ENCODE measurements at places on chromosomes 6 and 20.

- no peak for DNase-seq
These were observed 455.0 kb upstream of the SOX4 start for GRCh38 chr6:21138336-21139069.

GRCh38 chr6:49462071-49462470 lies 982 bp downstream of the MMUT start:
- no peak for DNase-seq

GRCh38 chr6:17091122-17091521 lies 10.7 kb upstream of the STMND1 start:
- no peak for DNase-seq

- DNase-seq, result no peak
These were observed 199.6 kb downstream of the OGFRL1 start for GRCh38 chr6:71488186-71488585.

- DNase-seq, result peak; percentile 54
These were observed 36.7 kb upstream of the AAR2 start for GRCh38 chr20:36199345-36200257.

GRCh38 chr20:56631990-56632327 lies 2.9 kb downstream of the TFAP2C start:
- no peak for DNase-seq

DNA sequence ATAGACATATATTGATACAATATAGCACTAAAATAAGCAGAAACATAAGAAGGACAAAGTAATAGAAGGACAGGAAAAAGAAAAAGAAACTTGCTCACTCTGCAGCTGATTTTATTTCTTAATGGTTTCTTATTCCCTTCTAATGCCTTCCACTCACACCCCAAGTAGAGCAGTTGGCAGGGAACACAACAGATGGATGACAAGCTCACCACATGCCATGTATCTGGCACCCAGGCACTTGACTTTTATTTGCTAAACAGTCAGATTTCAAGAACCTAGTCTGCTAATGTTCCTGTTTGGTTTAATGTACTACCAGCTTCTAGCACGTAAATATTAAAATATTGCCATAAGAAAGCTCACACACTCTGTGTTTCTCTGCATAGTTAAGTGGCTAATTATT lies 87.1 kb downstream of the COL19A1 start:
- DNase-seq, result no peak

DNA sequence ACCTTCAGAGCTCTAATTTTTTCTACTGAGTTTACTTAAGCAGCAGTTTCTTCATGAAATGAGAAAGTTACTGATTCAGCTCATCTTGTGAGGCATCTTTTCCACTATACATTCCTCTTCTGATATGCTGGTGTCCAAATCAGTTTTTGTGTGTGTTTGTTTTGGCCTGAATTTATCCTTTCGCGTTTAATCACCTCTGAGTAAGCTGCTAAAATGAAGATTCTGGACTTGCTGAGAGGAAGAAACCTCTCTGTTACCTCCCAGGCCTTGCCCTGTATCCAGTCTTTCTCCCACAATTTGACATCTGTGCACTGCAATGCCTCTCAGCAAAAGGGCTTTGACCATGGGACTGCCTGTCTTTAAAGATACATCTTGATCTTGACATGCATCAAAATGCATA lies 536.2 kb upstream of the NRSN1 start:
- DNase-seq, result no peak

DNA sequence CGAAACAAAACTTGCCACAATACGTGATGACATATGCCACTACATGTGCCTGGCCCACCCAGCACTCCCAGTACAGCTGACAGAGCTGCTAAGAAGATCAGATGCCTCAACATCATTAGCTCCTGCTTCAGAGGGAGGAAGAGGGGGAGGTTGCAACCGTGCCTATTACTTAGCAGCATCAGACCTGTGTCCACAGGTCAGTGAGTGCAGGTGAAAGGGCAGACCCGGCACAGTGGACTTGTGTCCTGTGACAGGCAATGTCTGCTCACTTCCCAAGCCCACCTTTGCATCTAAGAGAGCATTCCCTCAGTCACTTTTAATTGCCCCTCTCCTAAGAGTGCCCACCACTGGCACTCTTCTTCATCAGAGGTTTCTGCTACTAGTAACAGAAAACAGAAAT lies 9.4 kb upstream of the COL12A1 start:
- DNase-seq, result no peak

GRCh38 chr6:53524455-53524815 lies 20.5 kb downstream of the GCLC start:
- DNase-seq, result no peak

GRCh38 chr20:47273591-47274235 lies 82.8 kb downstream of the ZMYND8 start:
- peak; percentile 85 for DNase-seq

DNA sequence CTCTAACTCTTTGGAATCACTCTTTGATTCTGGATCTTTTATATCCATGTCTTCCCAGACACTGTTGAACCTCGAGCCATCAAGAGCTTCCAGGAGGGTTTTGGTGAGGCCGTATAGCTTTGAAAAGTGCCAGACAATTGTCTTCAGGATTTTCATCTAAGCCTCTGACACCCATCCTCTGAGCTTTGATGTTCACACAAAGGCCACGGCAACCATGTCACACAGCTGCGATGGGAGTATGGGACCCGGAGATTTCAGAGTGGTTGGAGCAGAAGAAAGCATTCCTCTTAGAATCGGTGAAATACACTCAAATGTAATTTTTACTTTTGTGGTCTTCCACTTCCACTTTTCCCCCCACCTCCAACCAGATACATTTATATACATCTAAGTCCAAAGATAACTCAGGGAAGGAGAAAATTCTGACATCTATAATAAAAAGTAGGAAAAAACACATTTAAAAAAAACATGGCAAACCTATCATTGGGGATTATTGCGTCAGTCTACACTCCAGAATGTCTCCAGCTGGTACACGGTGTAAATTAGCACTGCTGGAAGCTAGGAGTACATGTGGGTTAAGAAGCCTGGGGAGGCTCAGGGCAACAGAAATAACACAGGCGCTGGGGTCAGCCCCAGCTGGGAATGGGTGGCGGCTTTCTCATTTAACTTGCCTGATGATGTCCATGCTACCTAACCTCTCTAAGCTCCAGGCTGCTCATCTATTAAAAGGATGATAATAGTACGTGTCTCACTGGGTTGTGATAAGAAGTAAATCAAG lies 92.7 kb downstream of the LY86 start:
- DNase-seq, result no peak

DNA sequence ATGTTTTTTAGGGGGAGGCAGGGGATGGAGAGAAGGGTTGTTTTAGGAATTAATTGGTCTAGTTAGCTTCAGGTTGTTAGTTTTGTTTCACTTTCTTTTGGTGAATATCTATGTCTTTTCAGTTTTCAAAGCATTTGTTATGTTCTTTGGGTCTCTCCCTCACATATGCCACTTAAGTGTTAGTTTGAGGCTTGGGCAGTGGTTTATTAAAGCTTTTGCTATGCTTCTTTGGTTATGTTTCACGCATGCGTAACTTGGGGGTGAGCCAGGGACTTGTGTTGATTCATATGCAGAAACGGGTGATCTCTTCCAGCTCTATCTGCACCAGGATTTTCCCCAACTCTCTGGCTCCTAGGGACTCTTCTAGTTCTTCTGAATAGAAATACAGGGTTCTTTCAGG lies 11.4 kb upstream of the MMS22L start:
- DNase-seq, result no peak

DNA sequence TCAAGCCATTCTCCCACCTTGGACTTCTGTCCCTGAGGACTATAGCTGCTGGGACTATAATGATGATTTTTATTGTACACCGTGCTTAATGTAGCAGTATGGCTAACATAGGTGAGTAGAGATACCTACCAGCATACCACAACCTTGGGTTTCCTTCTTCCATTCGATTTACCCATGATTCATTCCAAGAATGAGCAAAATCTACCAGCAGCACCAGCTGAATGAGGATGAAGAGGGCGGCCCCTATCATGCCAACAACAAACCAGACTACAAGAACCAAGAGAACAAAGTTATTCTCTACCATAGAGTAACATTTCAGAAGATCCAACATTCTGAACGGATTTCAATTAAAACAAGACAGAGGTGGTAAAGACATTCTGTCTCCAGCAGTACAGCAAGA lies 12.1 kb downstream of the SERINC3 start:
- no peak for DNase-seq

GRCh38 chr6:103011605-103012004 lies 1618.1 kb downstream of the GRIK2 start:
- no peak for DNase-seq

- peak; percentile 58 for DNase-seq
These were observed 75.8 kb downstream of the PREP start for GRCh38 chr6:105326833-105327770.

Measured in HS-5 (cell line).